Natural killer cell (primary cell): ENCODE measurements at places on chromosomes 16 and 17.
A peak's percentile ranks its signal among the peaks of the same experiment; 100 is the strongest.

DNA sequence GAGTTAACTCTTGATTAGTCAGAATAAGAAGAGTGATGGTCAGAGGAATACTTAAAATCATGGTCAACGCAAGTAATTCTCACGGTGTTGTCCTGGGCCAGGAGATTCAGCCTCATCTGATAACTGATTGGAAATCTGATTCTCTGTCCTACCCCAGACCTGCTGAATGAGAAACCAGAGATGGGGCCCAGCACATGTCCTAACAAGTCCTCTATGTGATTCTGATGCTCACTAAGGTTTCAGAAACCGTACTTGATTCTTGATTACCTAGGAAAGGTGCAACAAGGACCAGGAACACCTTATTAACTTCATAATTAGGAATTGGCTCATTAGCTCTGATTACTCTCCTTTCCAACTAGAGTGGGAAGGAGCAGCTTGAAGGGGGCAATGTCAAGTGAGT is 44.5 kb downstream of the ANKFY1 start:
- H3K4me1 ChIP-seq: peaks cover 2% of the 10 kb centered on the region
- no peak for DNase-seq
- no peak overlapping the region for H3K4me3 ChIP-seq
- H3K27me3 ChIP-seq: no peaks in the 10 kb centered on the region
- no peak overlapping the region for H3K27ac ChIP-seq
- peaks cover 17% of the 10 kb centered on the region for H3K36me3 ChIP-seq

DNA sequence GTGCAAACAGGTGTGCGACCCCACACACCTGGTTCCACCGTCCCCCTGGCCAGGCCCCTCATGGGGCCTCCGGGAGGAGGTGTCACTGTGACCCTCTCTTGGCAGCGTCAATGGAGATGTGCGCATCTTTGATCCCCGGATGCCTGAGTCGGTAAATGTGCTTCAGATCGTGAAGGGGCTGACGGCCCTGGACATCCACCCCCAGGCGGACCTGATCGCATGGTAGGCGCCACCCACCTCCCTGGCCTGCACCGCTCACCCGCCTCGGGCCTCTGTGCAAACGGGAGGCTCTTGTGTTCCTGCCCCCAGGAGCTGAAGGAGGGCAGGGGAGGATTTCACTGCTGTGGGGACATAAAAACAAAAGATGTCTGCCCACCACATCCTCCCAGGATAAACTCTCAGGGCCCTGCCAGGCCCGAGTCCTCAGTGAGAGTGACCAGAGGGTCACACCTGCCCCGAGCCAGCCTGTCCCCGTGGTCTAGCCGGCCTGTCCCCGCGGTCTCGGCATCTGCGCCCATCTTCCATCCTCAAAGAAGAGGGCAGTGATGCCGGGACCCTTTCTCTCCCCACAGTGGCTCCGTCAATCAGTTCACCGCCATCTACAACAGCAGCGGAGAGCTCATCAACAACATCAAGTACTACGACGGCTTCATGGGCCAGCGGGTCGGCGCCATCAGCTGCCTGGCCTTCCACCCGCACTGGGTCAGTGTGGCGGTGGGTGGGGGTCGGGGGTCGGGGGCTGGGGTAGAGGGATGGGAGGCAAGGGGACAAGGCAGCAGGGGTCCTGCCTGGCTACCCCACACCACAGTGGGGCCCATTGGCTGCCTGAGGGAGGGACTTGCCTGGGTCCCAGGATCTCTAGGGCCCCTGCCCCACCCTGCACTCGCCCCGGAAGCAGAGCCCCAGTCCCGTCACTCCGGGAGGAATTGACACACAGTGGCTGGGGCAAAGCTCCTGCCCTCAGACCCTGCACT is 29.0 kb upstream of the CHMP6 start:
- H3K36me3 ChIP-seq: peaks cover 9% of the 10 kb centered on the region
- no peaks in the 10 kb centered on the region for H3K27me3 ChIP-seq
- H3K4me1 ChIP-seq: no peaks in the 10 kb centered on the region
- no peak for DNase-seq
- H3K4me3 ChIP-seq: no peak overlapping the region
- H3K27ac ChIP-seq: no peak overlapping the region

DNA sequence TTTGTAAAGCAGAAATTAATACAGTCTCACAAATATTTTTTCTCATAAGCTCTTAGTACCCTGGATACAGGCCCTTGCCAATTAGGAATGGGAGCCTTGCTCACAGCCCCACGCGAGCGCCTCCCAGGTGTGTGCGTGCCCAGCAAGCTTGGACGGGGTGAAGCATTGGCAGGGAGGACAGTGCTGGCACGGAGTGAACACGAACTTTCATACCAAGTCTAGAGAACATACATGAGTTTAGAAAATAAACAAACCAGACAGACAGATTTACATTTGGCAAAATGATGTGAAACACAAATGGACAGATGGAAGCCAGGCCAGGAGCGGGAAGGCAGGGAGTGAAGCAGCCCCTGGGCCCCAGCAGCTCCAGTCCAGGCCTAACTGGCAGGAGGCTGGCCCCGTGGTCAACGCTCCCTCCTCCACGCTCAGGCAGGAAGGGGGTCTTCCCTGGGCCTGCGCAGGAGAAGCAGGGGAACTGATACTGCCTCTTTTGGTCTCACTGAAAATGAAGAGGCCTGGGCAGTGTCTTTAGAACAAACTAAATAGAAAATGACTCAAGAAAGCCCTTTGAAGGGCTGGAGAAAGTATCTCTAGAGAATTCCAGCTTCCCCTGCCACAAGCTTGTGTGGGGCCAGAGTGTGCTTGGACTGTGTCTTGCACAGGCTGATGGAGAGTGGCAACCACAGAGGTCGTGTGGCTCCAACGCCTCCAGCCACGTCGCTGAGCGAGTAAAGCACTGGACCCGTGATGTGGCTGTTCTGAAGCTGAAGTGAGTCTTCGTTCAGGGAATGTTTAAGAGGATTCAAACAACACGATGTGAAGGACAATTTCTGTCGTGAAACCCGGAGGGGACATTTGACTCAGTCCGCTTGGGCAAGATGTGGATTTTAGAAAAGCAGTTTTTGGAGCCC is 9.9 kb upstream of the FOXJ1 start:
- H3K4me3 ChIP-seq: no peak overlapping the region
- peaks cover 17% of the 10 kb centered on the region for H3K4me1 ChIP-seq
- H3K36me3 ChIP-seq: no peaks in the 10 kb centered on the region
- no peak overlapping the region for H3K27ac ChIP-seq

GRCh38 chr16:19717314-19717713 is 713 bp downstream of the KNOP1 start:
- peaks cover 13% of the 10 kb centered on the region for H3K4me1 ChIP-seq
- H3K36me3 ChIP-seq: peaks cover 2% of the 10 kb centered on the region
- H3K27ac ChIP-seq: no peak overlapping the region
- DNase-seq: no peak
- no peaks in the 10 kb centered on the region for H3K27me3 ChIP-seq

DNA sequence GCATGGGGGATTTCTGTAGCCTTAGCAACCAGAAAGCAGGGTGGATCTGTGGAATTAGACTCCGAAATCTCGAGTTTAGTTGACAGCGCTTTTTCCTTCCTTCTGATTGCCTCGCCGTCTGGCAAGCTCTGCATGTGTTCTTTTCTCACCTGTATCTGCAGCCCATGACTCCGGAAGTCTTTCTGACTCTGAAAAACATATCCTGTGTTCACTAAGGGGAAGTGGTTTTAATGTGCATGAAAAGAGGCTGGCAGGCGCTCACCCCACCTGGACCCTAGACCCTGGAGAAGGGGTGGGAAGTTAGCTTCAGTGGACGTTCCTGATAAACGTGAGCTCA is 158.5 kb downstream of the RPTOR start:
- no peak overlapping the region for H3K4me3 ChIP-seq
- no peak for DNase-seq
- H3K36me3 ChIP-seq: no peaks in the 10 kb centered on the region
- H3K4me1 ChIP-seq: peaks cover 39% of the 10 kb centered on the region
- H3K27ac ChIP-seq: peak overlapping the region; percentile 21

DNA sequence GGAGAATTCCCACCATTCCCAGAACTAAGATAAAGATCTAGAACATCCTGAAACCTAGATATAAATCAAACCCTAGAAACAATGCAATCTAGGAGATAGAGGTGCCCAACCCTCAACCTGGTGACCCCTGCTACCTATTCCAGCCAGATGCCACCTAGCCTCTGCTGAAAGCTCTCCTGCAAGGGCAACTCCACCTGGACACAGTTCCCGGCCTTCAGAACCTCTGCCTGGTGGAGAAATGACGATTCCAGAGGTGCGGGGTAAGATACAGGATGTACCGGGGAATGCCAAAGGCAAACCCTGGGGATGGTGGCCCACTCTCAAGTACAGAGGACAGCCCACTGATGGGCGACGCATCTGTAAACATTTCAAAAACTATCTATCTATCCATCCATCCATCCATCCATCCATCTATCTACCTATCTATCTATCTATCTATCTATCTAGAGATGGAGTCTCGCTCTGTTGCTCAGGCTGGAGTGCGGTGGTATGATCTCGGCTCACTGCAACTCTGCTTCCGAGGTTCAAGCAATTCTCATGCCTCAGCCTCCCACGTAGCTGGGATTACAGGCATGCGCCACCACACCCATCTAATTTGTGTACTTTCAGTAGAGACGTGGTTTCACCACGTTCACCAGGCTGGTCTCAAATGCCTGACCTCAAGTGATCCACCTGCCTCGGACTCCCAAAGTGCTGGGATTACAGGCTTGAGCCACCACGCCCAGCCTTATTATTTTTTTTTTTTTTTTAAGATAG is 19.0 kb downstream of the MEAK7 start:
- H3K27me3 ChIP-seq: no peaks in the 10 kb centered on the region
- no peak overlapping the region for H3K4me3 ChIP-seq
- H3K36me3 ChIP-seq: no peaks in the 10 kb centered on the region
- H3K4me1 ChIP-seq: no peaks in the 10 kb centered on the region
- no peak for DNase-seq

DNA sequence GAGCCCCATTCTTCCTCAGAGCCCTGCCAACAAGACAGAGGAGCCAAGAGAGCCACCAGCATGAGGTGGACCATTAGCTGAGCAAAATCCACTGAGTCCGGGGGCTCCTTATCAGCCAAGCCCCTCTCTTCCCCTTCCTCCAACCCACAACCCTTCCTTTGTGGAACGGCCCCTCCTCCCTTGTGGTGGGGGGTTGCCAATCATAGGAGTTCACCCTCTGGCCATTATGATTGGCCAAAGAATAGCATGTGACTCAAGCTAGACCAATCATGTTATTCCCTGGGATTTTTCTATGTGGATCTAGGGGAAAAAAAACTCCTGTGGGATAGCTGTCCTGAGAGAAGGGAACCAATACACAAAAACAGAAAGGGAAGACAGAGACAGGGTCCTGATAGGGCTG is 120.5 kb downstream of the C16orf95 start:
- no peak for DNase-seq
- no peak overlapping the region for H3K4me3 ChIP-seq
- no peaks in the 10 kb centered on the region for H3K27me3 ChIP-seq

DNA sequence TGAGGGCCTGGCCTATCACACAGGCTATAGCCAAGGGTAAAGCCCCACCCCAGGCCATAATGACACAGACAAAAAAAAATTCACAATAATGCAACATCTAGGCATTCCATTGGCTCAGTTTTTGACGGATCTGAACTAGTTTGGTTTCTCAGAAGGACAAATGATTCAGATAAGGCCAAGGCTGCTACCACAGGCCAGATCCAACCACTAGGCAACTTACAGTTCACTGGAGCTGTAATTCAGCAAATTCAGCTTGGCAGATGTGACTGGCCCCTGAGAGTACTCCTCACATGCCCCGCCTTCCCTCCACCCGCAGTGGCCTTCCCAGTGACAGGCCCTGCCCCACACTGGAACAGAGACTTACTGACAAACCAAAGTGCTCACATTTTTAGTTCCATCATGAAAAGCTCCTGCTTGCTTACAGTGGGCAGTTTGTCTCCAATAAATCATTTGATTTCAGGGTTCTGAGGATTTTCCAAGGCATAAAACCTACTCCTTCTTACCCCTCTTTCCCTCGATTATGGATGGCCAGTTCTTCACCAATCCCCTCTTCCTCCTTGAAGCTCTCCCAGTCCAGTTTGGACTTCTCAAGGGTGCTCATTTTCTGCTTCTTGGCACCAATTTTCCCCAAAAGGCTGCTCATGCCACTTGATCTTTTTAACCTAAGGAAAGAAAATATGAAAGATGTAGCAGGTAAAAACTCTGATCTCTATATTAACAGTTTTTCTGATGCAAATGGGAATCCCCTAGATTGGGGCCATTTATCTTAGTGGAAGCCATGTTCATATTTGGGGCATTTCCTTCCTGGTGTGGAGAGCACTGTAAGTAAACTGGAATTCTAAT is 53.3 kb upstream of the BCAR1 start:
- peaks cover 18% of the 10 kb centered on the region for H3K36me3 ChIP-seq
- no peak overlapping the region for H3K4me3 ChIP-seq
- peaks cover 9% of the 10 kb centered on the region for H3K27me3 ChIP-seq
- no peak for DNase-seq
- no peaks in the 10 kb centered on the region for H3K4me1 ChIP-seq

GRCh38 chr16:76879420-76879819 is 311.6 kb upstream of the MON1B start:
- H3K27ac ChIP-seq: no peak overlapping the region
- no peaks in the 10 kb centered on the region for H3K4me1 ChIP-seq
- H3K4me3 ChIP-seq: no peak overlapping the region
- H3K27me3 ChIP-seq: no peaks in the 10 kb centered on the region

- no peak overlapping the region for H3K27ac ChIP-seq
- H3K27me3 ChIP-seq: no peaks in the 10 kb centered on the region
- peaks cover 7% of the 10 kb centered on the region for H3K4me1 ChIP-seq
- no peak overlapping the region for H3K4me3 ChIP-seq
- no peak for DNase-seq
- H3K36me3 ChIP-seq: no peaks in the 10 kb centered on the region
Observed at GRCh38 chr17:80679816-80680215, 135.2 kb downstream of the RPTOR start.

DNA sequence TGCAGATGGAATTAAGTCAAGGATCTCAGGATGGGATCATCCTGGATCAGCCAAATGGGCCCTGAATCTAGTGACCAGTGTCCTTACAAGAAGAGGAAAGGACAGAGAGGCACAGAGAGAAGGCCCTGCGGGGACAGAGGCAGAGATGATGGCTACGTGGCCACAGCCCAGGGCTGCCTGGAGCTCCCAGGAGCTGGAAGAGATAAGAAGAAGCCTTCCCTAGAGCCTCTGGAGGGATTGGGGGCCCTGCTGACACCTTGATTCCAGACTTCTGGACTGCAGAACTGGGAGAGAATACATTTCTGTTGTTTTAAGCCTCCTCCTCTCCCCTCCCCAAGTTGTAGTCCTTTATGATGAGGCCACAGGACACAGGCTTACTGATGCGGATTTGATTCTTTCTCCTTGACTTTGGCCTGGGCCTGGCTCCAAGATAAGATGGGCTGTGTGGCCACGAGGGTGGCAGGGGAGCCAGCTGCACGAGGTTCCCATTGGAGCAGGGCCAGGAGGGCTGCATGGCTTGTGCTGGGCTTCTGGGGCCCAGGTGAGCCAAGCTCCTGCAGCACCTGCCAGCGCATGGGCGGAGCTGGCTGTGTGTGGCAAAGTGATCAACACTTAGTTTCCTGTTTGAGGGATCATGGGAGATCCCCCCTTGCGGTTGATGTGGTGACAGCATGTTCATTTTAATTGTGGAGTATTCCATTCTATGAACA is 146.1 kb downstream of the IRF8 start:
- no peak overlapping the region for H3K27ac ChIP-seq
- H3K4me1 ChIP-seq: no peaks in the 10 kb centered on the region
- no peaks in the 10 kb centered on the region for H3K36me3 ChIP-seq
- H3K27me3 ChIP-seq: no peaks in the 10 kb centered on the region
- no peak overlapping the region for H3K4me3 ChIP-seq
- DNase-seq: peak; percentile 77
